ENCODE measurements at places on chromosomes 7 and 10. TPM values are rescaled to one million over a fixed set of nuclear protein-coding genes. Genes with fewer than 3 reads are reported as not detected.

DNA sequence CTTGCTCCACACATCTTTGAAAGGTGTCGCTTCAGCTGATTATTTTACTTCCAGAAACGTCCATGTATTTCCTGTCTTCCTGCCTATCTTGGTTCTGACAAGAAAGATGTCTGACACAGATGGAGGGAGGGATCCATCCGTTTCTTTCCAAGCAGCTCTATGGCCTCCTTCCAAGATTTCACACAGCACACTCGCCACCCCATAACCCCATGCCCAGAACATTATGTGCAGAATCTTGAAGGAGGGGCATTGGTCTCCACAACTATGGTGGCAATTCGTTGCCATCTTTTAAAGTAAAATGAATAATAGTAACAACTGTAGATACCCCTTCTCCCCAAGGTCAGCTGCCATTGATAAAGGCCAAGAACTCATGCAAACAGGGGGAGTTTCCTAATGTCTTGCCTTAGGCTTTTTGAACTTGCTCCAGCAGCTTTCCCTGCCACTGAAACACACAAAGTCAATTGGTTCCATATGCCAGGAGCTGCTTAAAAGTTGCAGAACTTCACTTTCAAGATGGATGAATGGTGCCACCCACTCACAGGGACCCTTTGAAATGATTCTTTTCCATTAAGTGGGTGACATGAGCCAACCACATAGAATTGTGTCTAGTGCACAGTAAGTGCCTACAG is 60.0 kb downstream of the VSTM4 start:
- no peak for DNase-seq

- no peak for DNase-seq
Measured at GRCh38 chr10:88800152-88801125, 2.1 kb upstream of the LIPM start.

DNA sequence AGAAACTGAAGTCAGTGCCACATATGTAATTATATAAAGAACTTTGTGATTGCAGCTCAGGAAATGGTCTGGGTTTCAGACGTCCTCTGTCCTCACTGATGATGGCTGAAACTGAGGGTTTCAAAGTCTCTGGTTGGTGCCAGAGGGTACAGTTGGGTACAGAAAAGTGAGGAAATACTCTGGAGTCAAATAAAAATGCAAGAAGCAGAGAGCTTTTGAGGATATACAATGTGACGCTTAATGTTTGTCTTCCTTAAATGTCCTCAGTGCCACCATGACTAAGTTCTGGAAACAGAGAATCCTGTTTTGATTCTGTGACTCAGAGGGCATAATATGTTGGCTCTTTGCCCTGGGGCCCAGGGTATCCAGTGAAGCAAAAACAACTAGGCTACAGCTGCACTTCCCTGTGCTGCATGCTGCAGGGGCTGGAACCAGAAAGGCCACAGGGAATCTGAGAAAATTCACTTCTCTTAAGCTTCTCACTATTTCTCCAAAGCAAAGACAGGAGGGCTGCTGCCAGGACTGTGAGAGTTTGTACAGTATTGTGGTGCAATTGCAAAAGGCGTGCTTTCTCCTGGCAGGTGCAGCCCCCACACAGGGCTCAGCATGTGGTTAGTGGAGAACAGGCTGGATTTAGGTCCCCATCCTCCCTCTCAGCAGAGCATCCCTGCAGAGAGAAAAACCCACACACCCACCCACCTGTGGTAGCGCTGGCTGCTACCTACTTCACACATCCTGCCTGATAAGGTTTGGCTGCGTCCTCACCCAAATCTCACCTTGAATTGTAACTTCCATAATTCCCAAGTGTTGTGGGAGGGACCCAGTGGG is 169.5 kb upstream of the SVIL start:
- no peak for DNase-seq

DNA sequence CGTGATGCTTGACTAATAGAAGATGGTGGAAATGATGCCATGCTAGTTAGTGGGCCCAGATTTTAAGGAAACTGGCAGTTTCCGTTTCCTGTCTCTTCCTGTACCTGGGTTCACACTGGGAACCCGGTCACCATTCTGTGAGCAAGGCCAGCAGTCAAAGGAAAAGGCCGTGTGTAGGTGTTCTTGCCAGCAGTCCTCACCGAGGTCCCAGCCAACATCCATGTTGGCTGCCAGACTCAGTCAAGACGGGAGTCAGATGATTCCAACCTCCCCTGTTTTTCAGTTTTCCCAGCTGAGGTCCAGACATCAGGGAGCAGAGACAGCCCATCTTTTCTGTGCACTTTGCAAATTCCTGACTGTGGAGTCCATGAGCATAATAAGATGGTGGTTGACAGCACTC is 15.2 kb upstream of the PILRB start:
- DNase-seq: no peak

DNA sequence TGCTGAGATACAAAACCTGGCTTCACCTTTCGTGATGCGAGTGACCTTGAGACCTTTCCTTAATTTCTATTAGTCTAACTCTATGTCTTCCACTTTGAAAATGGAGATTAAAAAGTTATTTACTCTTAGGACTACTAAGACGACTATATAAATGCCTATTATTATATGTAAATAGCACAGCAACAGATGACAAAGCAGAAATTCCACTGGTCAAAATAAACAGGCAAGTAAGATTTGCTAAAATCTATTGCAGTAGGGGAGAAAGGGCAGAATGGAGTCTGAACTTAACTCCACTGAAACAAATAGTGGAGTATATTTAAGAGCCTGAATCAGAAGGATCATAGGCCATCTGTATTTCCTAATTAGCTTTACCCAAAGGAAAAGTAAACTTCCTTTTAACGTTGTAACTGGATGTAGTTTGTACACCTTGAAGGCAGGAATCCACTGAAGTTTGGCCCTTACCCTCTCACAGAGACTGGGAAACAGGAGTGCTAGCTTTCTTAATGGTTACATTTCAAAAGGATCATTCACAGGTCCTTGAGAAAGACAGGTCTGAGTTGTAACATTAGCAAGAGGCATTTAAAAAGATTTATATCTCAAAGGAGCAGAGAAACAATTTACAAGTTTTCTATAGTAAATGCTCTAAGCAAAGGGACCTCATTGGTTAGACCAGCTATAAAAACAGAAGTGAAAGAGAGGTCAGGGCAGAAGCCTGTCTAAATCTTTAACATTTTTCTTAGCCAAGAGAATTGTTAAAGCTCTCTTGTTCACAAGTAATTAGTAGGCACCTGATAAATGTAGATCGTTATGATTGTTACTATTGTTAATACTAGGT is 332.5 kb downstream of the ZWINT start:
- DNase-seq: no peak

GRCh38 chr10:131760416-131761166 is 140.2 kb upstream of the PPP2R2D start:
- no peak for DNase-seq

The SLC16A9 gene
- 8.2 TPM for total RNA-seq

The C7orf25 gene
- total RNA-seq: 8.6 TPM

The RBM17 gene
- total RNA-seq: 31.8 TPM

The PTPRZ1 gene
- total RNA-seq: 138 TPM

The KIF11 gene
- 5.3 TPM for total RNA-seq

The GJD4 gene
- total RNA-seq: not detected

The CALCR gene
- under 0.01 TPM for total RNA-seq

The STEAP2 gene
- total RNA-seq: 2.4 TPM

The SEMA3E gene
- total RNA-seq: 28.1 TPM

The FGFBP3 gene
- 18.3 TPM for total RNA-seq

The ZNF467 gene
- 1.6 TPM for total RNA-seq

The ATG9B gene
- total RNA-seq: 2.4 TPM

All from frontal cortex (tissue), 4 donors.